ENCODE measurements at places on chromosomes 13 and 19. TPM values are rescaled to one million over a fixed set of nuclear protein-coding genes. Genes with fewer than 3 reads are reported as not detected.

DNA sequence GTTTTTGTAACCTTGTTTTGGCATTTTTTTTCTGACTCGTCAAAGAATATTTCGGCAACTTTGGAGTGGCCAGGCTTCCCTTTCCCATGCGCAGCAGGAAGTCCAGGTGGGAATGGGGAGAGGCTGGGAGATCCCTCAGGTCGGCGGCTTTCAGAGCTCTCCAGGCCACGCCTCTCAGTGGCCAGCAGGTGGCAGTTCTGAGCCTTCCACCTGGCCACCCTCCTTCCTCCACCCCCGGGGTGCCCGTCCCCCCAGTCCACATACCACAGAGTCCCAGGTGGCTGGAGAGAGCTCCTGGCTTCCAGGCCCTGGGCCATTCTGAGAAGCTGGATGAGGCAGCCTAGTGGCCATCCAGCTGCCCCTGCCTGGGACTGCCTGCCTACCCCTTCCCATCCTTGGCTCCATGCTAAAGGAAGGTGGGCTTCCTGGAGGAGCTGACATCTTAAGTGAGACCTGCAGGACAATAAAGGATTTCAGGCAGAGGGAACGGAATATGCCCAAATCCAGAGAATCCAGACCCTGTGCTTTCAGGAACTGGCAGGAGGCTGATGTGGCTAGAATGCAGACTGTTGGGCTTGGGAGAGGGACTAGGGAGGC lies 46.3 kb downstream of the CCNE1 start:
- DNase-seq = peak; percentile 38

DNA sequence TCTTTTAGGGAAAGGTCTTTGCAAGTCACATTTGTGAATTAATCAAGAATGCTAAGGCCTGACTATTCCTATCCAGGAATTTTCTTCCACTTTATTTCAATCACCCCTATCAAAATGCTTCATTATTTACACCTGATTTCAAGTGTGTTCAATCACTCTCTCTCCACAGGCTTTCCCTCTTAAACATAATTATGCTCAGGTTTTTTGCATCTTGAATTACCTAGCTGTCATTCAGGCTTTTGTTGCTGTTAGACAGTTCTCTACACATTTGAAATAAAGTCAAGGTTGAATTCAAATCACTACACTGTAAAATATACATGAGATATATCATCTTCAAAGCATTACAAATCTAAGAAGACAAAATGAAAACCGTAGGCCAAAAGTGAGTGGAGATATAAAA lies 941.3 kb upstream of the SLITRK1 start:
- DNase-seq = no peak

- DNase-seq = no peak
These were observed 29.3 kb upstream of the ATP1A3 start for GRCh38 chr19:42023121-42023942.

GRCh38 chr13:48386816-48387215 lies 26.1 kb downstream of the LPAR6 start:
- DNase-seq = no peak

- DNase-seq = no peak
These were observed 7.6 kb upstream of the ERFL start for GRCh38 chr19:41935760-41936415.

GRCh38 chr13:108959234-108959633 lies 329.8 kb downstream of the MYO16 start:
- DNase-seq = no peak

GRCh38 chr13:104253063-104253680 lies 1187.0 kb upstream of the SLC10A2 start:
- DNase-seq = no peak

GRCh38 chr19:52170304-52170703 lies 1.1 kb downstream of the ZNF836 start:
- no peak for DNase-seq

GRCh38 chr13:87057807-87058520 lies 613.2 kb upstream of the SLITRK5 start:
- no peak for DNase-seq

- DNase-seq = no peak
These were observed 161.2 kb upstream of the RNF113B start for GRCh38 chr13:98338310-98338709.

DNA sequence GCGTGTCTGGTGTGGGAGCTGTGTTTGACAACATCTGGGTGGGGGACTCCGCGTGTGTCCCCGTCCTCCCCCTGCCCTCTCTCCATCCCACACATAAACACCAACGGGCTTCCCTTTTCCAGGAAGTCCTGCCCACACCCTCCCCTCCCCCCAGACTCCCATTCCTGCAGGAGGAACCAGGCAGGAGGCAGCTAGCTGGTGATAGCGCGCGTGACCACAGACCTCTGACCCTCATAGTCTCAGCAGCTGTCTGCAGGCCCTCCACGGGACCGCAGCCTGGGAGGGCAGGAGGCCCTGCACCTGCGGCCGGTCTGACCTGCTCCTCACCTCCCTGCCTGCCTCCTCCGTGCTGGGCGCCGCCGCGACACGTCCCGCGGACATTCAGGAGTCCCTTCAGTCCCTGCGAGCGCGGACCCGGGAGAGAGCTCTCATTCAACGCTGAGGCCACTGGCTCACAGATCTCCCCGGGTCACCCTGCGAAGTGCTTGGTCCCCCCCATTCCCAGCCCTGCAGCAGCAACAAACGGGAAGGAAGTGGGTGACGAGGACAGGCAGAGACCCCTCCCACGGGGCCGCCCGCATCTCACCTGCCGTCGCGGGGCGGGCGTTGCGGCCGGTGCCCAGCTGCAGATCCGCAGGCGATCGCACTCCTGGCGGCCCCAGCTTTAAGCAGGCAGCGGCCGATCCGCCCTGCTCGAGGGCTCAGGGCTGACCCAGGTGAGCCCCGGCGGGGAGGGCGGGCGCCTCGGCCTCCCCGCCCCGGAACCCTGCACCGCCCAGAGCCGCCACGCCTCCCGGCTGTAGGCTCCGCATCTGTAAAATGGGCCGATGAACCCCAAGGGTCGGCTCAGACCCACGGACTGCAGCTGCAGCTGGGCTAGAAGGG lies 1.1 kb upstream of the ACP5 start:
- peak; percentile 68 for DNase-seq

DNA sequence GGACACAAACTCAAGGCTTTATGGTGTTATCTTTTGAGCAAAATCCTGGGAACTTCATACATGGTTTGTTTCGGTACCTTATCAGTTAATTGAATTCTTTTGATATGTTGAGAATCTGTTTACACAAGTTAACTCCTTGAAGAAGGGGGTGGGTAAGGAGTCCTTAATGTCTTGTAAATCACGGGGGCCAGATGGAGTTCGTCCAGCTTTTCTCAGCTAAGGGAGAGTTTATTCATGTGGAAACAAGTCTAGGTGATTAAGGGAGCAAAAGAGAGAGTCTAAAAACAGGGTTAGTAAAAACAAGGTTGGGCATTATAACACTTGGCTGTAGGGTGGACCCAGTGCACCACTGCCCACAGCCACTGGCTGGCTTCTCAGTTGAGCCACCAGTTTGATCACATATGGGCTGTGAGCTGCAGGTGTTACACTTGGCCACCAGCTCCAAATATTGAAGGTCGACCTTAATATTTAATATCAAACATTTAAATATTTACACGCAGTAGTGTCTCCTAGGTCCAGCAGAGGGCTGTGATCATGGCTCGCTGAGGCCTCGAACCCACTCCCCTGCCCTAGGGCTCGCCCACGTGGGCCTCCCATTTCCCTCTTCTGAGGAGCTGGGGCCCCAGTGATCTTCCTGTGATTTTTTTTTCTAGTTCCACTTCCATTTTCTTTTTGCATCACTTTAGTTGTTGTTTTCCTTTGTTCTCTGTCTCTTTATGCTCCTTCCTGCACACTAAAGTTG lies 21.0 kb upstream of the ZNF43 start:
- no peak for DNase-seq

DNA sequence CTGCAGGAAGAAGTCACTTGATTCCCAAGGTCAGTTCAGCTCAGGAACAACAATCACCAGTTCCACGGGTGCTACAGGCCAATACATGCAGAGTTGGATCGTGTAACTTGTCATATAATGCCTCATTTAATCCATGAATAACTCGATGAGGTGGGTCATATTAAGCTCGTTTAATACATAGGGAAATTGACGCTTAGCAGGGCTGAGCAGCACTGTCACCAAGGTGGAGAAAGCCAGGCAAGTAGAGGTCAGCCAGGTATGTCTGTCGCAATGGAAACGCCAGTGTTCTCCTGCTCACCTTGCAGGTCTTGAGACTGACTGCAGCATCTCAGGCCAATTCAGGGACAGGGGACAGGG lies 52.3 kb downstream of the CCDC70 start:
- DNase-seq = no peak

DNA sequence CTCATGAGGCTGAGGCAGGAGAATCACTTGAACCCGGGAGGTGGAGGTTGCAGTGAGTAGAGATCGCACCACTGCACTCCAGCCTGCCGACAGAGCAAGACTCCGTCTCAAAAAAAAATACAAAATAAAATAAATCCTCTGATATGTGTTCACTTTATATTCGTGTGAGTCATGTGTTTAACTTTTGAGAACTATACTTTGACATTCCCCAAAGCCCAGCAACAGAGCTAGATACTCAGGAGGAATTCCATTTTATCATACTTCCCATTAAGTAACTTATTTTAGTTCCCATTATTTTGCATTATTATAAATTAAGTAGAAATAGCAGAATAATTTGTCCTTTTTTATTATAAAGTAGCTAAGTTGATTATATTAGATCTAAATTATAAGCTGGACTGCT lies 3.3 kb upstream of the CHAMP1 start:
- no peak for DNase-seq

DNA sequence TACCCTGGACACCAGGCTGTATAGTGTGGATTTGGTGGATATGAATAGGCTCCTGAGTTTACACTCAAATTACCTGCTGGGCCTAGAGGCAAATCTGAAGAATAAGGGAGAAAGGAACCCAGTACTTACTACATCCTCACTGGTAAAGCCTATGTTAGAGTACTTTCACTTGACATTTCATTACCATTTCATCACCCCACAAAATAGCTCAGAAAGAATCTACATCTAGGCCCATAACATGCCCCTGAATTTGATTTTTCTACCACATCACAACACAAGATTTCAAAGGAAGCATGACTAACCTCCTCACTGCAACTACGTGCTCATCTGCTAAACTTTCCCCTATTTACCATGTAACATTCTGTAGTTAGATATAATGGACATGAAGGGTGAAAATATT lies 43.3 kb downstream of the VWA8 start:
- DNase-seq = no peak

DNA sequence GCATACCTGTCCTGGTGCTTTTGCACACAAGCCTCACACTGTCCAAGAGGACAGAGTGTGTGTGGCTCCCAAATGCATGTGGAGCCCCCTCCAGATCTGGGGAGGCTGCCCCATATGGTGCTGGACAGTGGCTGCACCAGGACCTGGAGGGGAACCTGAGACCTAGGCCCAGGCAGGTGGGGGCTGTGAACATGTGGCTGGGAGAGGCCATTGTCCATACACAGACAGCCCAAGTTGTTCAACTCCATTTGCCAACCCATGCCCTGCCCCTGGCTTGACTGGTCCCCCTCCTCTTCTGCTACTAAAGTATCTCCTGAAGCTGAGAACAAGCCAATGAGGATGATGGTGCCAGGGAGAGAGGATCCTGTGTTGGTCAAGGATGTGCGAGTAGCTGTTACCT lies 94.0 kb downstream of the ING1 start:
- no peak for DNase-seq

GRCh38 chr13:42113478-42113877 lies 65.0 kb downstream of the DGKH start:
- DNase-seq = no peak

- DNase-seq = no peak
These were observed 87.3 kb downstream of the KCTD15 start for GRCh38 chr19:33883859-33884519.

GRCh38 chr19:18587962-18588610 lies 512 bp upstream of the REX1BD start:
- no peak for DNase-seq

DNA sequence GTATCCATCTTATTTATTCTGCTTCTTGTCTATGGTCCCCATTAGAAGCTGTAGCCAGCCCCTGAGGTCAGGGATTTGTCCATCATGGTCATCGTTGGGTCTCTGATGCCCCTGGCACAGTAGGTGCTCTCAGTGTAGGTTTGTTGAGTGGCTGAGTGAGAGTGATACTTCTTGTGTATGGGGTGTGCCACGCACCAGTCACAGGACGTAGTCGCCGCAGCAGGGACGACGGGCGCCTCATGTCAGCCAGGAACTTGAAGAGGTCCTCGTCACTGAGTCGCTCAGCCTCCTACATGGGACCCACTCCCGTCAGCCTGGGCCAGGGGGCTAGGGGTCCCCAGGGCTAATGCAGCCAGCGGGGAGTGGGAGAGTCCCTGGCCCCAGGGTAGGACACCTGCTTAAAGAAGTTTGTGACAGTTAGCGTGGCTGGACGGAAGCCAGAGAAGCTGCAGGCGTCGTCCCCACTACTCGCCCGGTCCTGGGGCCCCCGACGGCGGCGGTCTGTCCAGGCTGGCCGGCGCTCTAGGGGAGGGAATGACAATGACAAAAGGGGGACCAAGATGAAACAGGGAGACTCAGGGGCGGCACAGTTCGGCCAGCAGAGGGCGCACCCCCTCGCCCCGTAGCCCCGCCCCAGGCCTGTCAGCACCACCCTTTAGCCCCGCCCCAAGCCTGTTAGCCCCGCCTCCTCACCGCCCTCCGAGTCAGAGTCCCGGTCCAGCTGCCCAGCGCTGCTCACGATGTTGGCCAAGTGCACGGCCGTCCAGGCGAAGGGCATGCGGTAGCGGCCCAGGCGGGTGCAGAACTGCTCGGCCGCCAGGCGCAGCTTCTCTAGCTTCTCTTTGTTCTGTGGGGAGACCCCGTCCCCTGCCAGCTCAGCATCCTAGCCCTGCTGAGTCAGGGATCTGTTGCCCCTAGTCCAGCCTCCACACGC lies 3.7 kb downstream of the ANGPTL8 start:
- DNase-seq = peak; percentile 93

GRCh38 chr13:113991676-113992179 lies 17.9 kb upstream of the C13orf46 start:
- no peak for DNase-seq

GRCh38 chr13:113651511-113652403 lies 6.2 kb downstream of the ATP4B start:
- no peak for DNase-seq

The MBD3L2 gene
- total RNA-seq = not detected

The SLITRK5 gene
- total RNA-seq = 0.17 TPM

The WASF3 gene
- total RNA-seq = 3.1 TPM

The CLN5 gene
- 18.1 TPM for total RNA-seq

The RXFP2 gene
- not detected for total RNA-seq

The CYP4F12 gene
- 113 TPM for total RNA-seq

The SLC7A10 gene
- total RNA-seq = not detected

The CAPN12 gene
- total RNA-seq = 10.1 TPM

The ZC3H13 gene
- 26.1 TPM for total RNA-seq

The LILRA2 gene
- total RNA-seq = 1.1 TPM

The ZNF154 gene
- 0.67 TPM for total RNA-seq

The KCNN4 gene
- total RNA-seq = 45.6 TPM

The LRRC63 gene
- not detected for total RNA-seq

The SIGLEC6 gene
- total RNA-seq = 2.7 TPM

The GJB6 gene
- not detected for total RNA-seq

The ITGBL1 gene
- total RNA-seq = 0.84 TPM

The ZNF836 gene
- total RNA-seq = 15.4 TPM

The HAUS8 gene
- total RNA-seq = 14.1 TPM

The PSPN gene
- total RNA-seq = 3.8 TPM
